ENCODE measurements at places on chromosomes 2 and 18. TPM values are rescaled to one million over a fixed set of nuclear protein-coding genes. Genes with fewer than 3 reads are reported as not detected.

The GRB14 gene
- 0.98 TPM for total RNA-seq

The KCNJ13 gene
- total RNA-seq, result not detected

The BUB1 gene
- total RNA-seq, result 31.2 TPM

The IL1R2 gene
- not detected for total RNA-seq

The LRRC30 gene
- total RNA-seq, result not detected

The ACVR1C gene
- total RNA-seq, result 0.09 TPM

The NTSR2 gene
- total RNA-seq, result not detected

The UGT1A4 gene
- 0.33 TPM for total RNA-seq

The MRPS9 gene
- total RNA-seq, result 31.0 TPM

The TMEM178A gene
- 0.56 TPM for total RNA-seq

The KCNE4 gene
- 0.35 TPM for total RNA-seq

The HOXD13 gene
- total RNA-seq, result not detected

The INHA gene
- total RNA-seq, result not detected

The ANKRD29 gene
- total RNA-seq, result 4.0 TPM

The IL36G gene
- 15.7 TPM for total RNA-seq

The C2orf81 gene
- 0.92 TPM for total RNA-seq

The PLA2R1 gene
- 2.1 TPM for total RNA-seq

The CNGA3 gene
- not detected for total RNA-seq

The RAB27B gene
- total RNA-seq, result 14.2 TPM

The FOXD4L1 gene
- not detected for total RNA-seq

The GBX2 gene
- total RNA-seq, result not detected

The GTF2A1L gene
- total RNA-seq, result not detected

The SNED1 gene
- total RNA-seq, result 0.05 TPM

The LINC00305 gene
- not detected for total RNA-seq

The TRIM43 gene
- total RNA-seq, result not detected

The LGALSL gene
- total RNA-seq, result 26.9 TPM

The KLHL14 gene
- not detected for total RNA-seq

The RPRM gene
- not detected for total RNA-seq

The UPP2 gene
- total RNA-seq, result not detected

The CNTNAP5 gene
- total RNA-seq, result not detected

The CABYR gene
- total RNA-seq, result 5.9 TPM

The ST6GAL2 gene
- total RNA-seq, result 0.23 TPM

Measured in airway epithelial cell (primary cell).